ENCODE measurements at places on chromosomes 3 and 15.
A peak's percentile ranks its signal among the peaks of the same experiment; 100 is the strongest.

GRCh38 chr3:12574661-12575060 is 17.8 kb downstream of the MKRN2 start:
- DNase-seq: no peak

DNA sequence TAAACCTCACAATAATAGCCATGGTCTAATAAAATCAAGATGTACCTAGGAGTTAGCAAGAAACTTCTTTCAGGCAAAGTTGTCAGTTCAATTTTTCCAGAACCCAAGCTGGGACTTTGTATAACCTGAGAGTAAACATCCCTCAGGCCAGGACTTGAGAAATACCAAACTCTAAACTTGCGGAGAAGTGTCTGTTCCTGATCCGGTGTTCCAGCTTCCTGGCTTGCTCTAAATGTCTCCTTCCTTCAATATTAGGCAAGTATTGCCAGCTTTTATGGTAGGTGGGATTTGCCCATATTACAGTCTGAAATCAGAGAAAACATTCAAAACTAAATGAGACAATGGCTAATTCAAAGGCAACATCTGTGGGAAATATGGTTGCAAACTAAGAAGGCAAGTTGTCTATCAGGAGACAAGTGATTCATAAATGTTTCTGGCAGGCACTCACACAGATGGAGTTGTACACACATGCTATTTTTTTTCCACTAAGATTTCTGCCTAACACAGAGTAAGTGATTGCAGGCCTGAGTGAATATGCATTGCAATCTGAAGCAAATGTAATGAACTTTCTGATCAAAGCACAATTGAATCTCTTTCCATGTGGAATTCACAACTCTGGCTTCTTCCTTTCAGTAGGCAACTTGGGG is 88.3 kb upstream of the COL8A1 start:
- DNase-seq: no peak

GRCh38 chr3:43162230-43163084 is 56.6 kb upstream of the POMGNT2 start:
- DNase-seq: peak; percentile 21

DNA sequence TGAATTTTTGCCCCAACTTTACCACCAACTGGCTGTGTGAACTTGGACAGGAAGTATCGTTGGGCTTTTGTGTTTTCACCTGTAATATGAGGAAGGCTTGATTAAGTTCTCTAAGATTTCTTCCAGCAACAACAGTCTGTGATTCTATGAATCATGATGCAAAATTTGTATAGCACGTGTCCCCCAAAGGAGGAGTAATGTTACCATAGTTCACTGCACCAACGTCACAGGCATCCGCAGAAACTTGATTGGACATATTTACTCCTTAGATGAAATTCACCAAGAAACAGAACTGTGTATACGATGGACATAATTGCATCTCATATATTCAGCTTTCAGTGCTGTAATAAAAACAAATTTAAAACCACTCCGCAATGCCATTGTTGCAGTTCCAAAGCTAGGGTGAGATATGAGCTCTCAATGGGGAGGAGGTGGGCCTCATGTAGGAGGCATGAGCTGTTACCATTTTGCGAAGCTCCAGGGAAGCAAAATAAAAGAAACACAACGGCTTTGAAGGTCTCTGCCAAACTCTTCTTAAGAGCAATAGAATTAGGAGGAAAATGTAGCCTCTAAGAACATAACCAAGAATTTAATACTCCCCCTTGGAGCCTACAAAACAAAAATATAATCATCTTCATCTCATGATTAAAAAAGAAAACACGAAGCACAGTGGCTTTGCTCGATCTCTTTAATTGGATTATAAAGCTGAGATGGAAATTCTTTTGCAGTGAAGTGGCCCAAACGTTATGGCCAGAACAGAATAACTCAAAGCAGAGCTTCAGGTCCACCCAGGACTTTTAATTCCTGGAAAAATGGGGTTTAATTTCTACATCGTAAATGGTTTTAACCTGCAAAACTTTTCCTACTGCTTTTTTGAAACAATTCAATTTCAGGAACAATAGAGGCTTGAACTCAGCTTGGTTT is 80.7 kb downstream of the CHST2 start:
- no peak for DNase-seq

DNA sequence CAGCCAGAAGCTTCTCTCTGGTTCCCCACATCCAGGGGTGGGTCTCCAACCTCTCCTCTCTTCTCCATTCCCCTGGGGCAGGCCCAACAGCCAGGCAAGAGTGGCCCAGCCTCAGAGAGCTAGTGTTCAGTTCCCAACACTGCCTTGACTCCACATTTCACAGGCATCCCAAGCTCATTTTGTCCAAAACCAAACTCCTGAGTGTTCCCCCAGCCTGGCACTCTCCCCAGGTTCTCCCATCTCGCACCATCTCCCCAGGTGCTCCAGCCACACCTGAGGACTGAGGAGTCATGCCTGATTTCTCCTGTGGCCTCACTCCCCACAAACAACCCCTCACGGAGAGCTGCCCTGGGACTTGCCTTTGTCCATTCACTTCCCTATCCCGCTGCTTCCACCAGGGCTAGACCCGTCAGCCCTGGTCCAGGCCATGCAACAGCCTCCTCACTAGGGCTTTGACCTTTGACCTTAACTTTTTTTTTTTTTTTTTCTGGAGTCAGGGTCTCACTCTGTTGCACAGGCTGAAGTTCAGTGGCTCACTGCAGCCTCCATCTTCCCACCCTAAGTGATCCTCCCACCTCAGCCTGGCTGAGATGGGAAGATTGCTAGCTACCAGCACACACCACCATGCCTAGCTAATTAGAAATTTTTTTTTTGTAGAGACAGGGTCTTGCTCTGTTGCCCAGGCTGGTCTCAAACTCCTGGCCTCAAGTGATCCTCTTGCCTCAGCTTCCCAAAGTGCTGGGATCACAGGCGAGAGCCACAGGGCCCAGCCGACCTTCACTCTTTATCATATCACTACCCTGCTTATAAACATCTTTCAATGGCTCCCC is 3.9 kb upstream of the CSK start:
- DNase-seq: no peak
